ENCODE measurements at places on chromosomes 12 and 14.
A peak's percentile ranks its signal among the peaks of the same experiment; 100 is the strongest.

GRCh38 chr12:20604408-20605067 lies 90.6 kb upstream of the SLCO1C1 start:
- DNase-seq = no peak

DNA sequence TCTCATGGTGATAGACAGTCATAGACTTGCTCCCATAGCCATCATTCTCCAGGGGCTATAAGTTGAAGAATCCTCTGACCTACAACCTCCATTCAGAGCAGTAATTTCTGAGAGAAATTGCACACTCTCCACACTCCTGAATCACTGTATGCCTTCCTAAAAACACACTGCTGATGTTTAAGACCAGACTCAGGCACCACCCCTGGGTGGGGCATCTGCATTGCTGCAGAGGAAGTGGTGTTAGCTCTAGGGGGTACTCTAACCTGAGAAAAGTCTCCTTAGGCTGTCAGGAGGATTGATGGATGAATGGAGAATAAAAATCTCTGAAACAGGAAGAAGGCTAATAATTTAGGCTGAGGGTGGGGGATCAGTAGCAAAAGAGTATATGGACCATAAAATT lies 436.1 kb downstream of the DAD1 start:
- no peak for DNase-seq

DNA sequence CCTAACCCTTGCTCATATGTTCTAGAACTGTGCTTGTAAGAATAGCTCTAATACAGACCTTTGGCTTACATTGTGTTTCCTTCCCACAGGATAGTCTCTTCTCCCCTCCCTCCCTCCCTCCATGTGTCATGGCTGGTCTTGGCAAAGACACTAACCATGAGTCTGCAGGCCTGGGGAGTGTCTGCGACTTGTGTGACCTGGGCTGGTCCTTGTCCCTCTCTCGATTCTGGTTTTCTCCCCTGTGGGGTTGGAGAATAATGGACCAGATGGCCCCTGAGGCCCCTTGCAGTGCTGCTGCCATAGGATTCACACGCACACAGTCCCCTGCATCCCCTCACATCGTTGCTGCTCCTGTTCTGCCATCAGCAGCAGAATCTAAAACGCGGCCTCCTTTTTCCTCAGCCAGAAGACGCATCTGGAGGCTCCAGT lies 30.3 kb downstream of the DEGS2 start:
- DNase-seq = no peak

DNA sequence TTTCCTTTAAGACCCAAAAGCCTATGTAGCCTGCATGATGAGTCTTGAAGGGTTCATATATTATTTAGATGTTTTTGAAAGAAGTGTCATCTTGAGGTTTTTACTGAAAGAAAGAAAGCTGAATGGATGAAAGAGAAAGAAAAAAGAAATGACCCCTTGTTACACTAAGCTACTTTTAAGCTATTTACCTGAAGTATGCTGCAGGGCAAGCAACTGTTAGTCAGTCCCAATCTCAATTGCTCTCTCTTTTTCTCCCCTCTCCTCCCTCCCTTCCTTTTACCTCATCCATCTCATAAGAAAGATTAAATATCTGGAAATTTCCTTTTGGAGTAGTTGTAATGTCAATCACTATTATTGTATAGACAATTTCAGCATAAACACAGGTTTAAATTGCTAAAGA lies 512.4 kb downstream of the TMTC2 start:
- no peak for DNase-seq

DNA sequence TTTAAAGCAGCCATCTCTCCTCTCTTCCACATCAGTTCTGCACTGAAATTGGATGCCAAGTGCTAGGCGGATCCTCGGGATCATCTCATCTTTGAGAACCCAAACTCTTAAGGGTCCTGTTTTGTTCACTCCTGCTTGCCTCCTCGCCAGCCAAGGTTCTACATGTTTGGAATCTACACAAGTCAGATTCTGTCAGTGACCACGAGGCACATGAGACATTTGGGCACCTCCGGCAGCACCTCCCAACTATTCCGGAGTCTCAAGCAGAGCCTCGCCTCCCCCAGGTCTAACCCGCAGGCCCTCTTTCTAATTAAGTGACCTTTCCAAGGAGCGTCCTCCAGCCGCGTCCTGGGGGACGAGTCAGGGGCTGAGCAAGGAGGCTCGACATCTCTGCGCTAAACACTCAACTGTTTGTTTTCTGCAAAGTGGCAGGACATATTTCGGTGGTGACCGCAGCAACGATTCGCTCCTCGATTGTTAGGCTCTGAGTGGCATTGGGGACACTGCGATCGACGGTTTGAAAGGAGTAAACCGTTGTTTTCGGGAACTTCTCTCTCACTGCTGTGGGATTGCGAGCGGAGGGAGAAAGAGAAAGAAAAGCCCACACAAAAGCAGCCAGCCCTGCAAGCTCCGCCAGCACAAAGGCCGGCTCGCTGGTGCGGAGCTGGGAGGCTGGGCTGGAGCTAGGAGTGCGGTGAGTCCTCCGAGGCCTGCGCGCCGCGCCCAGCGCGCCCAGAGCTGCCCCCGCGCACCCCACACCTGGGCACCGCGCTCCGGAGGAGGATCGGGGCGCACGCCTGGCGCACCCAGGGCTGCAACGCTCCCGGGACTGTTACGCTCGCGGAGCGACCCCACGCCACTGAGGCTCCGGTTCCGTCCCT lies 640 bp downstream of the ARMH4 start:
- DNase-seq = no peak

- DNase-seq = no peak
Observed at GRCh38 chr14:75011356-75011994, 8.8 kb downstream of the EIF2B2 start.

DNA sequence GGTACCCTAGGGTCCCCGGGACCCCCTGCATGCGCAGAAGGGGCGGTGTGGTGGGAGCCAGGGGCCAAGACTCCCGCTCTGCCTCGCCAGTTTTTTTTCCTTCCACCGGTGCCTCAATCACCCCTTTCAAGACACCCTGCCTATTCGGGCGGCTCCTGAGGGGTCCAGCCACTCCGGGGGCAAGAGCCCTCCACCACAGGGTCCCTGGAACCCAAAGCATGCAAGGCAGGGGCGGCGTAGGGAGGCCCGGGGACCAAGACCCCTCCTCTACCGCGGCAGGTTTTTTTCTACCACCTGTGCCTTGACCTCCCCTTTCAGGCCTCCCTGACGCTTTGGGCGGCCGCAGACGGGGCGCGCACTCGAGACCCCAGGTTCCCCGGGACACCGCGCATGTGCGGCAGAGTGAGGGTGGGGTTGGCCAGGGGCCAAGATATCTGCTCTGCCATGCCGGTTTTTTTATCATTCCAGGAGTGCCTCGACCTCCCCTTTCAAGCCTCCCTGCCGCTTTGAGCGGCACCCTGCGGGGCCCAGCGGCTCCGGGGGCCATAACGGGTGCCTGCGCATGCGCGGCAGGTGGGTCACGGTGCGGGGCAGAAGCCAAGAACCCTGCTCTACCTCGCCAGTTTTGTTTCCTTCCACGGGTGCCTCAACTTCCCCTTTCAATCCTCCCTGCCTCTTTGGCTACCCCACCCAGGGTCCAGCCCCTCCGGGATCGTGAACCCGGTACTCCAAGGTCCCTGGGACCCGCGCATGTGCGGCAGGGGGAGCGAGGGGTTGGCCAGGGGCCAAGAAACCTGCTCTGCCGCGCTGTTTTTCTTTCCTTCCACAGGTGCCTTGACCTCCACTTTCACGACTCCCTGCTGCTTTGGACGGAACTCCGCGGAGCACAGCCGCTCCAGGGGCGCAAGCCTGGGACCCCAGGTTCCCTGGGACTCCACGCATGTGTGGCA lies 328.1 kb downstream of the ALG10 start:
- DNase-seq = no peak

GRCh38 chr12:75455839-75456238 lies 24.7 kb upstream of the GLIPR1 start:
- no peak for DNase-seq

DNA sequence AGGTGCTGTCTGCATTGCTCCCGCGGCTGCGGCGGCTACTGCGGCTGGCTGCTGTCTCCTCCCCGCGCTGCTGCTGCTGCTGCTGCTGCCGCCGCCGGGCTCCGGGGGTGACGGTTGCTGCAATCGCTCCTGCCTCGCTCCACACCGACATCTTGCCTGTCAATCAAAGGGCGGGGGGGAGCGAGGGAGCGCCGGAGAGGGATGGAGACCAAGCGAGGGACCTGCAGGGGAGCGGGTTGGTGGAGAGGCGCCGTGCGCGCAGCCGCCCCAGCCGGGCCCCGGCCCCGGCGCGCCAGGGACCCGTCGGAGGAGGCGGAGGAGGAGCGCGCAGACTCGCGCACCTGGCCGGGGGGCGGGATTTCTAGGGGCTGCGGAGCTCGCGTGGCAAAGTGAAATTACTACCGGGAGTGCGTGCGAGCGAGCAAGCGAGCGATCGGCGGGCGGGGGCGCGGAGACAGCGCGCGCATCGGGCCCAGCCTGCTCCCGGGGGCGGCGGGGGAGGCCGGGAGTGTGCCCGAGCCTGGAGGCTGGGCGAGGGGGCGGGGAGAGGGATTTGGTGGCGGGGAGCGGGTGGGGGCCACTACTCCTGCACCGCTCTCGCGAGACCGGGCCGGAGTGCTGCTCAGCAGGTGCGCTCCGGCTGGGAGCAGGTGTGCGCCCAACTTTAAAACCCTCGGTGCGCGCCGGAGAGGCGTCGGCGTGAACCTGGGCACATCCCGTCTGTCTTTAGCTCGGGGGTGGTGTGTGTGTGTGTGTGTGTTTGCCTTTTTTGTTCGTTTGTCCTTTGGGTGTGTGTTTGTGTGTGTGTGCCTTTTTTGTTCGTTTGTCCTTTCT lies at the start of gene KSR2:
Gene KSR2, minus strand, starts transcription at position 165 of the 834 bp plus-strand sequence. CDS start 735 bp downstream, outside the sequence.
- DNase-seq = peak; percentile 41

- DNase-seq = peak; percentile 34
Observed at GRCh38 chr14:64506721-64507120, 2.2 kb downstream of the ZBTB1 start.

GRCh38 chr14:23568021-23568599 lies 519 bp upstream of the AP1G2 start:
- DNase-seq = no peak

- peak; percentile 14 for DNase-seq
Observed at GRCh38 chr12:116172224-116172849, 105.2 kb downstream of the MED13L start.

GRCh38 chr12:112303004-112303403 lies 79.2 kb downstream of the HECTD4 start:
- peak; percentile 10 for DNase-seq

DNA sequence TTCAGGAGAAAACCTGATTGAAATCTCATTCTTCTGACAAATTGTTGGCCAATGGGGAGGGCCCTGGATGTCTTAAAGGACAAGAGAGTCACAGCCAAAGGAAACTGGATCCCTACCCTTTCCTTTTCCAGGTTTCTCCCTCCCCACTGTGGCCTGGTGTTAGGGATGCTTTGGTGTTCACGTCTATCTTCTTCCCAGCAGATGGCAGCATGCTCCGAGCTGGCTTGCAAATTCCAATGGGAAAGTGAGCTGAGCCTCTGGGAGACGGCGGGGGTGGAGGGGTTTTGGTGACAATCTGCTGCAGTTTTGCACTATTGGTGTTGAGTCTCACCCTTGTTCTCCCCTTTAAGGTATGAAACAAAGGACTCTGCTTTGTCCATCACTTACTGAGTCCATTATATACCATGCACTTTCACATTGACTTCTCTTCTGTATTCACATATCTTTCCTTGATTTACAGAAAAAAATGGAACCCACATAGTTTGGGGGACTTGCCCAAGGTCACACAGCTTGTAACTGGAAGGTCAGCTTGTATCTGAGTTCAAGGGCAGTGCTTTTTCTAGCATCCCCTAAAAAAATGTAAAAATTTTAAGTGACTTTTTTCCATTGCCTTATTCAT lies 39.3 kb downstream of the CCDC177 start:
- no peak for DNase-seq

DNA sequence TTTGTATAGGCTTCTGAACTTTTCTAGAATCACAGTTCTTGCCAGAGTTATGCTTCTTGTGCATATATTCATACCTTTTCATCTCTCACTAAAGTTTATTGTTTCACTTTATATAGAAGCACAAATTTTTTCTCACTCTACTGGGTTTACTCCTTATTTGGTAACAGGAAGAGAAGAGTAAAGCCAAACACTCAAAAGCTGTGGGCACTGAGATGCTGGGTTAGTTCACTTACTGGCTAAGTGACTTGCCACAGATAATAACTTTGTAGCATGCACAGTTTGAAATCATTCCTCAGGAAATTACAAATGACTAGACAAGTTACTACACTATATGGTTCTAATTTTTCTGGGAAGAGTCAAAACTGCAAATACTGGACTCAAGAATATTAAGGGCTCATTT lies 7.8 kb downstream of the HIGD1C start:
- DNase-seq = no peak

- DNase-seq = no peak
Observed at GRCh38 chr12:108770963-108771362, 39.6 kb upstream of the CORO1C start.

GRCh38 chr12:3700861-3701260 lies 52.0 kb downstream of the CRACR2A start:
- no peak for DNase-seq

DNA sequence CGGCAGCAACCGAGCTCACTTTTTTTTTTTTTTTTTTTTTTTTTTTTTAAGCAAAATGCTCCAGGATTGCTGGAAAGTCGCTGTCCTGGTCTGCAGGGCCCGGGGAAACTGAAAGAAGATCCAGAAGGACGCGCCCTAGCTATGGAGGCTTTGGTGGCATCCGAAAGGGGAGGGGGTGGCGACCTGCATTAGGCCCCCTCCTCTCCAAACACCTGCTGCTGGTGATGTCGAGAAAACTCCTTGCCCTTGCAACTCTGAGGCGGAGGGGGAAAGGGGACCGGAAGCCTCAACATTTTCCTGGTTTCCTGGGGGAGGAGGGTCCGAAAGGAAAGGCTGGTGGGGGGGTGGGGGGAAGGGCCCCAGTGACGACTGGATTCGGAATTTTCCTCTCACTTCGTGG lies 421.1 kb downstream of the VRK1 start:
- DNase-seq = no peak

- no peak for DNase-seq
Observed at GRCh38 chr12:104334581-104334980, 31.0 kb downstream of the EID3 start.

DNA sequence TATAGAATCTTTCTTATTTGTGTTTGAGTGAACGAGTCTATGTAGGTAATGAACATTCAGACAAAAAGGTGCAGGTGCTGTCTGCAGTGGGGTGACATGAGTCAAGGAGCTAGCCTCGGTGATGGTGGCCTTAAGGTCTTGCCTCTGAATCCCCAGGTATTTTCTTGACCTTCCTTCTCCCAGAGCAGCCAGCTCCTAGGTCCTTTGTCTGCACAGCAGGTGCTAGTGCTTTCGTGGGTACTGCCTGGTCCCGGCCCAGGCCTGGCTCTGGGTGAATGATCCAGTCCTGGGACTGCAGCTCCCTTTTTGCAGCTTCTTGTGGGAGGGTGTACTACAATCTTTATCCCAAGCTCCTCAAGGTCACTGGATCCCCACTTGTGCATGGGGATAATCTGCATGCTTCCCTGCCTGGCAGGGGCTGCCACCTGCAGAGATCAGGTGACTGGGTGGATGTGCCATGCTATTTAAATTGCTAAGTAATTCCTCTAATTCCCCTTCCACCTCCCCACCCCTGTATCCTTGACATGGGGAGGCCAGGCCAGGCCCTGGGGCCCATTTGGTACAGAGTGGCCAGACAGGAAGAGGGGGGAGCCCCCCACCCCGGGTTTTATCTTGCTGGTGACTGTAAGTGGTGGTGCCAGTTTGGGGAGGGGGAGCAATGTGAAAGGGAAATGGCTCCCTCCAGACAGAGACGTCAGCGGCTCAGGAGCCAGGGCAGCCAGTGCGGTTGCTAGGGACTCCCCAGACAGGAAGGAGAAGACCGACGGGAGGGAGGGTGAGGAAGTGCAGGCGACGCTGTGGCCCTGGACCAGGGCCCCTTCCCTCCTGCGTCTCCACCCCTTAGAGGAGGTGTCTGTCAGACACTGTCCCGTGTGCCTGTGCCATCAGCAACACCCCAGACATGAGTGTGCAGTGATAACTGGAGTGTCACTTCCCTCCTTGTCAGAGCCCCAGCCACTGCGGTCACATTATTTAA lies 6.7 kb downstream of the VASH1 start:
- DNase-seq = peak; percentile 21
